Stimulated activated effector memory CD8-positive, alpha-beta T cell treated with anti-CD3 and anti-CD28 coated beads, Interleukin-12 subunit alpha, Interleukin-12 subunit beta, amount 100 ng/mL, for 72 hours (primary cell): ENCODE measurements at places on chromosomes 6 and 20.

DNA sequence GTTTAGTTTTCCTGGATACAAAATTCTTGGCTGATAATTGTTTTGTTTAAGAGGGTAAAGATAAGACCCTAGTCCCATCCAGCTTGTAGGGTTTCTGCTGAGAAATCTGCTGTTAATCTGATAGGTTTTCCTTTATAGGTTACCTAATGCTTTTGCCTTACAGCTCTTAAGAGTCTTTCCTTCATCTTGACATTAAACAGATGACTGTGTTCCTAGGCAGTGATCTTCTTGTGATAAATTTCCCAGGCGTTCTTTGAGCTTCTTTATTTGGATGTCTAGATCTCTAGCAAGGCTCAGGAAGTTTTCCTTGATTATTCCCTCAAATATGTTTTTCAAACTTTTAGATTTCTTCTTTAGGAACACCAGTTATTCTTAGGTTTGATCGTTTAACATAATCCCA is 134.0 kb downstream of the MAP3K4 start:
- DNase-seq = no peak

GRCh38 chr6:84809455-84809854 is 45.1 kb upstream of the TBX18 start:
- no peak for DNase-seq

- peak; percentile 86 for DNase-seq
These were observed 61.4 kb downstream of the GPR6 start for GRCh38 chr6:110039364-110039980.

DNA sequence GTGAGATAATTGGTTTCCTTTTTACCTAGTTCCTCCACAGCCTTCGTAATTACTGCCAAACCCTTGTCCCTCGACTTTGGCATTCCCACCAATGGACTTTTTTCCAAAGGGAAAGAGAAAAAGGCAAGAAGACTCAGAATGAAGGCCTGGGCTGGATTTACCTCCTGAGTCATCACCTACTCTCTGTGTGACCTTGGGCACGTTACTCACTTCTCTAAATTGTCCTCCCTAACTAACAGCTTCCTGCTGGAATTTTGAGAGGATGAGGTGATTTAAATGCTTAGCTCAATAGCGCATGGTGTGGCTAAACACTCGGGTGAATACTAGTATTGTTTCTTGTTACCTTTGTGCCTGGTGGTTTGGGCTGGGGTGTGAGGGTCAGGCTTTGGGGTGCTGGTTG is 146.6 kb downstream of the DHX35 start:
- no peak for DNase-seq

GRCh38 chr20:43820731-43821330 is 93.8 kb upstream of the TOX2 start:
- DNase-seq = no peak

- peak; percentile 96 for DNase-seq
These were observed 36.4 kb downstream of the HFE start for GRCh38 chr6:26123675-26123946.

DNA sequence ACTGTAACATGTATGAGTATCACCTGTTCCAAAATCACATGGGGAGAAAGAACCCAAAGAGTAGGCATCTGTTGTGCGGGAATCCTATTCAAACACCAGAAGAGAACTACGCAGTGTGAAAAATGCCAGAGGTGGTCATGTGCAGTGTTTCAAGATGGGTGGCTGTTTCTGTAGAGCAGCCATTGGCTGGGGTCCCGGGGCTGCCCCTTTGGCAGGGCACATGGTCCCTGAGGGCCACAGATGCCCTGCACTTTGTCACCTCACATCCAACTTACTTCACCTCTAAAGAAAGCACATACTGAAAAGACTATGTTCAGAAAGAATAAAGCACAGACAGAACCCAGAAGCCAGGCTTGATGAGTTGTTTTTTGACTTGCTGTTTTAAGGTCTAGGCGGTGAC is 12.3 kb downstream of the MTCH1 start:
- DNase-seq = no peak

GRCh38 chr6:25447570-25447929 is 168.4 kb downstream of the CARMIL1 start:
- no peak for DNase-seq

DNA sequence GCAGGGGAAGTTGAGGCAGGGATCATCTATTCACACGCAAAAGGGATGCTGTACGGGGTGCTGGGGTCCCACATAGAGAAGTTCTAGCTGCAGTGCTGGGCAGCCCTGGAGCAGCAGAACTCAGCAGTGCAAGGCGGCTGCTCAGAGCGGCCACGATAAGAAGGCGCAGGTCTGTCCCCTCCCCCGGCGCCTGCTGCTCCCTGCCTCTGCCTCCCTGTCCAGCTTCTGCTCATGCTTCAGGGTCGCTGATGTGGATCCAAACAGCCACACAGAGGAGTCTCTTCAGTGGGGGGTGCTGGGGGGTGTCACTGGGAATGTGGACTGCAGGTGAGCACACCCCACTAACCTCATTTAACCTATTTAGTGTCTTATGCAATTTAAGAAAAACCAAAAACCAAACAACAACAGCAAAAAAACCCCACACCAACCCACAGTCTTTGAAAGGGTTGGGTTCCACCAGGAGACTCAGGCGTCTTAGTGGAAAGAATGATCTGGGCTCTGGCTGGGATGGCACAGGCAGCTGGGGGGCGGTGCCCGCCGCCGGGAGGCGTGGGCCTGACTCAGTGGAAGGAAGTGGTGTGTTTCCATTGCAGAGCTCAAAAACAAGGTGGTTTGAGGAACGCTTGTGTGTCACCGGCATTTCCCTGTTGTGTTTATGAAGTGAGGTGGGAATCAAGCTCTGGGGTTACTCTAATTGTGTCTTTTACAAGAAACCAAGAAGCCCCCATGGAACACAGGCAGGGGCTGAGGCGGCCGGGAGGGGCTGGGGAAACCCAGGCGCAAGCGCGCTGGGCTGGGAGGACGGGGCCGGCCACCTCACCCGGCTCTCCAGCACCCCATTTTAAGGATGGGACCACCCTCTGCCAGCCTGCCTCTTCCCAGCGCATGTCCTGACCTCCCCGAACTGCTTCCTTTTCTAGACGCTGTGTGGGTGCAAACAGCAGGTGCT is 55.1 kb downstream of the IRF4 start:
- peak; percentile 89 for DNase-seq

DNA sequence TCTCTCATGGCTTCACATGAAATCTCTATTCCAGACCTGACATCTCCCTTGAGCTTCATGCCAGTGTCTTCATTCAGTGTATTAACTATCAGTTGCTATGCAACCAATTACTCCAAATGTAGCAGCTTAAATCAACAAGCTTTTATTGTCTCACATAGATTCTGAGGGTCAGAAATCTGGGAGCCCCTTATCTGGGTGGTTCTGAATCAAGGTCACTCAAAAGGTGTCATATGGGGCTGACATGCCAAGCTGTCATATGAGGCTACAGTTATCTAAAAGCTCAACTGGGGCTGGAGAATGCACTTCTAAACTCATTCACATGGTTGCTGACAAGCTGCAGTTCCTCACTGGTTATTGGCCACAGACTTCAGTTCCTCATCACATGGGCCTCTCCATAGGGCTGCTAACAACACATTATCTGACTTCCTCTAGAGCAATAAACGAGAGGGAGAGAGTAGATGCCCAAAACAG is 7.3 kb upstream of the CGA start:
- DNase-seq = no peak

DNA sequence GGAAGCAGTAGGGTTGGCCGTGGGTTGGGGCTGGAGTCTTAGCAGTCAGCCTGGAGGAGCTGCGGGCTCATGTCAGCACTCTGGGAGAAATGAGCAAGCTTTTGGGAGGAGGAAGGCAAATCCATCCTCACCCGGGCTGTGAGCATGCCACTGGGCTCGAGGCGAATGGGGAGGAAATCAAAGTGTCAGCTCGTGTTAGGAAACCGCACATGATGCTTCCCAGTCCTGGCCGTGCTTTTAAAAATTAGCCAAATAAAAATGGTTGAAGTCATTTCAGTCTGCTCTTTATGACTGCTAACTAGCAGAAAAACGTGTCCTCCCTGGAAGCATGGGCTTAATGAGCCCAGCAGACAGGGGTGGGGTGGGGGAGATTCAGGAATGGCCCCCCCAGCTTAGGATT is 98.1 kb downstream of the NFATC2 start:
- DNase-seq = no peak

DNA sequence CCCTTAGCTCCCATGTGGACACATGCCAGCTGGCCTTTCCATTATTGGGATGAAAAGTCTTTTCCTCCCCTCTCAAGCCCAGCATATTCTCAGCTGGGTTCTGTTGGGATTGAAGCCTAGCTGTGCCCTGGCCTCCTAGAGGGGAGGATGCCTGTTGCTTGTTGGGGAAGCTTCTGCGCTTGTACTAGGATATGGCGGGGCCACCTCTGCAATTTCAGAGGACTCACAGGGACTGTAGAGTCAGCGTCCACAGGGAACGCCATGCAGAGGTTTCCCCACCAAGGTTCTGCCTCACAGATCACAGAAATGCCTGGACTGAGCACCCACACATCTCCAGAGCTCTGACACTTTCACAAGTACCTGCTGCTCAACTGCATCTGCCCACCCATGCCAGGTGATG is 288.7 kb upstream of the FOXQ1 start:
- no peak for DNase-seq

GRCh38 chr6:16928387-16928786 is 167.1 kb upstream of the ATXN1 start:
- no peak for DNase-seq

GRCh38 chr6:92822222-92822621 is 597.1 kb downstream of the EPHA7 start:
- DNase-seq = no peak

GRCh38 chr6:148934961-148935360 is 188.1 kb downstream of the UST start:
- no peak for DNase-seq

DNA sequence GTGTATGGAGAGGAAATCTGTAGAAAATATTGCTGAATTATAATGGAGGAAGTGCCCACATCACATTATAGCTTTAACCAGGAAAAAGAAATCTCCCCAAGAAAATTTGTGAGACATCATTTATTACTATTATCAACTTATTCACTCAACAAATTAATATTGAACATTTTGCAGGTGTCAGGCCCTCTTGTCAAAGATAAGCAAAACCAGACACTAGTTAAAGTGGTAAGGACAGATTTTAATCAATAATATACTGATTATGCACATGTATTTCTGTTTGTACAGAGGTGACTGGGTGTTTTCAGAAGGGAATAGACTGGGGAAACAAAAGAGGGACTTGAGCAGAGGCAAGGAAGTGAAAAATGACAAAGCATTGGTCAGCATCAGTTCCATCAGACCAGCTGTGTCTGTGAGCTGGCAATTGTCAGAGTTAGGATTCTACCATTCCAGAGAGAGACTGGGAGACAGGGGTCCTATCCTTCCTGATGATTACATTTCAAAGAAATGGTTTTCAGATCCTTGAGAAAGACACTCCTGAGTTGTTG is 519.2 kb downstream of the UTRN start:
- no peak for DNase-seq

DNA sequence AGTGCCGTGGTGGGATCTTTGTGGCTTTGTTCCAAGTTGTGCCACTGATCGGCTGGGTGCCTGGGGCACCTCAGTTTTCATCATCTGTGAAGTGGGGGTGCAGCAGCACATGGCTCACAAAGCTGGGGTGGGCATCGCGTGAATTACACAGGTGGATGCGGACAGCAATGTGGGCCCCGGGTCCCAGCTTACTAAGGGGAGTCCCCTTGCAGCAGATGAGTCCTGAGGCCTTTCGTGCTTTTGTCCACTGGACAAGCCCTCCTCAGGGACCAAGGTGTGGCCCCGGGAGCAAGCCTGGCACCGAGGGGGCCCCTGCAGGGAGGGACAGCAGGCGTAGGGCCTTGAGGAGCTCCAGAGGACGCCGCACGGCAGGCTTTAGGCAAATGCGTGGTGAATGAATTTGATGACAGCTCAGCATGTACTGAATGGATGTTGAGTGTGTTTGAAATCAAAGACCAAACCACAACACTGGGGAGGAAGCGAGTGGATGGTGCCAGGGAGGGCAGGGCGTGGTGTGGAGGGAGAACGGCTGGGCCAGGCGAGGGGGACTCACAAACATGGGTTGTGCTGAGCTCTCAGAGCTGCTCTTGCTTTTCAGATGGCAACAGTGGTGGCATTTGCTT is 53.2 kb downstream of the IRF4 start:
- DNase-seq = no peak

DNA sequence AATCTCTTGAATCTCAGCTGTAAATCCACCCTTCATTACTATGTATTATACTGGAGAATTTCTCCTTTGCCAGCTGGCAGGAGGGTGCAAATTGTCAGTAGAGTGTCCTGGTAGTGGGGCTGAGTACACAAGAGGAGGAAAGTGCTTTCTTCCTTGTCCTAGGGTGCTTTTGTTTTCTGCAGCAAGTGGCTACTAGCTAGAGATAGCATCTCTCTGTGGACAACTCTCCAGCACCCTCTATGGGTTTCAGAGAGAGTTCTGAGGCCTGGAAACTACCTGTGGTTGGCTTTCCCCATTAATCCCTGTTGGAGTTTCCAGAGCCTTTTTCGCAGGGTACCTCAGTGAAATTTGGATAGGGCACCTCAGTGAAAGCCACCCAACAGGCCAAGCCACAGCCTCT is 422.5 kb upstream of the RGS17 start:
- no peak for DNase-seq

DNA sequence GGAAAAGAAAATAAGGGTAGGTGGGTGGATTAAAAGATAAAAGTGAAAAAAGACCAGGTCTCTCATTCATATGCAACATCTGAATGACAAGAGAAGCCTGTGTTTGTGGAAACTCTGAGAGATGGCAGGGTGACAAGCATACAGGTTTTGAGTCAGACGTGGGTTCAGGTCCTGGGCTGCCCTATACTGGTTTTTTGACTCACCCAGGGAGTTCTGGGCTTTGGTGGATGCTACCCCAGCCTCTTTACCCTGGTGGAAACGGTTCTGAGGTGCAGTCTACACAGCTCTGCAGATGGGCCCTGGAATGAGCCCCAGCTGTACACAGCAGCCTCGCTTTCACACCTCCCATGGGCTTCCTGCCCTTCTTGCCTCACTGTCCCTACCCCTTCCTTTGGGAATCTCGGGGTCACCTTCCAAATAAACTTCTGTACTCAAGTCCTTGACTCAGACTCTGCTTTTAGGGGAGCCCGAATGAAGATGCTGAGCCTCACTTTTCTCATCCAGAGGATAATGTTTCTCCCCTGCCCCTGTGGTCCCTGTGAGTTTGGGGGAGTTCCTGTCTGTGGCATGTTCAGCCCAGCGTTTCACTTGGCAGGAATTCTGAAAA is 77.7 kb upstream of the CLDN20 start:
- DNase-seq = peak; percentile 62

DNA sequence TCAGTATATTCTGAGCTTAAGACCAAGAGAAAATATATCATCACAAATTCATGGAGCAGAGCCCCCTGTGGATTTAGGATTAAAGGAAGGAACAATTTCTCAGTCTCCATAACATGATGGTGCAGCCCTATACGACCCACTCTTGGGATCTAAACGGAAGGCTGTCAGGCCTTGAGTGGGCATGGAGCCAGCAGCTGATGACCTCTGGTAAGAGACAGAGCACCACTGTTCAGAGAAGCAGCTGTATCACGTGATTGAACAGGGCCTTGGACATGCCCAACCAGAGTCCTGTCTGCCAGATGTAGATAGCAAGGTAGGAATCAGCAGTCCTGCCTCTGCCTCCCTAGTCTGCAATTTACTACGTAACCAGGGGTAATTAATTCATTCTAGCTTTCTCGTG is 259.4 kb upstream of the POU3F2 start:
- no peak for DNase-seq
